ENCODE measurements at places on chromosomes 3 and 15. TPM values are rescaled to one million over a fixed set of nuclear protein-coding genes. Genes with fewer than 3 reads are reported as not detected.
A peak's percentile ranks its signal among the peaks of the same experiment; 100 is the strongest.

- DNase-seq = peak; percentile 74
Measured at GRCh38 chr15:60379525-60380274, 18.1 kb downstream of the ANXA2 start.

- no peak for DNase-seq
Measured at GRCh38 chr3:175479175-175479574, 620.0 kb downstream of the NAALADL2 start.

MNS1 gene
- total RNA-seq = 6.2 TPM

GMPS gene
- total RNA-seq = 279 TPM

GABRR3 gene
- not detected for total RNA-seq

TMCO5A gene
- not detected for total RNA-seq

- DNase-seq = peak; percentile 29
Measured at GRCh38 chr3:145266368-145266767, 894.6 kb downstream of the PLOD2 start.

All from neural progenitor cell (in vitro differentiated cells).